Lower lobe of right lung (tissue), 2 donors: ENCODE measurements at places on chromosomes 2 and 18. TPM values are rescaled to one million over a fixed set of nuclear protein-coding genes. Genes with fewer than 3 reads are reported as not detected.

- no peak overlapping the region for H3K27ac ChIP-seq
- no peak overlapping the region for H3K4me3 ChIP-seq
- no peaks in the 10 kb centered on the region for H3K27me3 ChIP-seq
Measured at GRCh38 chr2:24576617-24577016, 85.6 kb downstream of the NCOA1 start.

GRCh38 chr18:26772691-26773090 lies 92.8 kb downstream of the AQP4 start:
- no peak for DNase-seq
- no peak overlapping the region for H3K4me3 ChIP-seq
- H3K36me3 ChIP-seq = no peaks in the 10 kb centered on the region
- no peak overlapping the region for H3K27ac ChIP-seq
- H3K4me1 ChIP-seq = no peaks in the 10 kb centered on the region

- no peaks in the 10 kb centered on the region for H3K27me3 ChIP-seq
- H3K36me3 ChIP-seq = no peaks in the 10 kb centered on the region
- H3K27ac ChIP-seq = no peak overlapping the region
- DNase-seq = no peak
Measured at GRCh38 chr18:62828091-62828640, 112.8 kb downstream of the PHLPP1 start.

GRCh38 chr18:28108814-28109213 lies 68.1 kb downstream of the CDH2 start:
- H3K4me3 ChIP-seq = no peak overlapping the region
- no peak overlapping the region for H3K27ac ChIP-seq
- no peaks in the 10 kb centered on the region for H3K36me3 ChIP-seq
- DNase-seq = no peak
- no peaks in the 10 kb centered on the region for H3K27me3 ChIP-seq
- no peaks in the 10 kb centered on the region for H3K4me1 ChIP-seq

DNA sequence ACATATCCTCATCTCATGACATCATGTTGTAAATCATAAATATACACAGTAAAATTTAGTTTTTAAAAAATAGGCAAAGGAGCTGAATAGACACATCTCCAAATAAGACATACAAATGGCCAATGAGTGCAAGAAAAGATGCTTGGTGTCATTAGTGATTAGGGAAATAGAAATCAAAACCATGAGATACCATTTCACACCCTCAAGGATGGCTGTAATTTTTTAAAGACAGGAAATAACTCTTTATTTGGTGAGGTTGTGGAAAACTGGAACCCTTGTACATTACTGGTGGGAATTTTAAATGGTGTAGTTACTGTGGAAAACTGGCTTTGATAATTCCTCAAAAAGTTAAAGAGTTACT lies 141.6 kb downstream of the PTRHD1 start:
- no peak for DNase-seq
- no peak overlapping the region for H3K4me3 ChIP-seq
- H3K36me3 ChIP-seq = no peaks in the 10 kb centered on the region
- peaks cover 8% of the 10 kb centered on the region for H3K4me1 ChIP-seq

GRCh38 chr18:8741117-8741516 lies 35.8 kb downstream of the MTCL1 start:
- H3K36me3 ChIP-seq = no peaks in the 10 kb centered on the region
- no peaks in the 10 kb centered on the region for H3K4me1 ChIP-seq
- H3K27ac ChIP-seq = no peak overlapping the region
- no peak for DNase-seq
- no peak overlapping the region for H3K4me3 ChIP-seq

DNA sequence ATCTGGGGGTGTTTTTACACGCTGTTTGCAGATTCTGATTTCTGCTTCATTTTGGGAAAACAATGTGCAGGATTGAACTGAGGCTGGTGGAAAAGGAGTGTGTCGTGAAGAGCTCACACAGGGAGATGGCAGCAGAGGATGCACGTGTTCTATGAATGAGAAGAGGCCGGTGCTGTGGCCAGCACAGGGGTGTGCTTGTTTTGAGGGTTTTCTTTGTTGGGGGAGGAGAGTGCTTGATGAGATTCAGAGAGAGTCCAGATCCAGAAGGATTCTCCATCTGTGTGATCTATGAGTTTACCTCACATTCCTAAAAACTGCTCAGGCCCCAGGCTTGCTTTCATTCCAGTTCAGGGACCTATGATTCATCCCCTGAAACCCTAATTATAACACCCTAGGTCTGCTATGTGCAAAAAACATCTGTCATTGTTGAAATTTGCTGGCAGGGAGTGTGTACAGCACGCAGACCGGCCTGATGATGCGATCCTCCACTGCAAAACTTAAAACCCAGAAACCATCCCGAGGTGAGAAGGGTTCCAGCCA lies 12.1 kb downstream of the TGFA start:
- H3K4me3 ChIP-seq = no peak overlapping the region
- no peak for DNase-seq
- no peak overlapping the region for H3K27ac ChIP-seq
- H3K4me1 ChIP-seq = no peaks in the 10 kb centered on the region
- H3K36me3 ChIP-seq = no peaks in the 10 kb centered on the region

DNA sequence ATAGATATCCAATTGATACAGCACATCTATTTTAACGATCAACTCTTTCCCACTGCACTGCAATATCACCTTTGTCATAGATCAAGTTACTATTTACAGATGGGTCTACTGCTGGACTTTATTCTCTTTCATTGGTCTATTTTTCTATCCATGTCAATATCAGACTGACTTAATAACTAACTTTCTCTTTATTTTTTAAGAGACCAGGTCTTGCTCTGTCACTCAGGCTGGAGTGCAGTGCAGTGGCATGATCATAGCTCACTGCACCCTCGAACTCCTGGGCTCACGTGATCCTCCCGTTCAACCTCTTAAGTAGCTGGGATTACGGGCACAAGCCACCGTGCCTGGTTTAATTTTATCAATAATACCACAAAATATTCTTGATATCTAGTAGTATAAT lies 71.2 kb downstream of the TLK1 start:
- no peak overlapping the region for H3K27ac ChIP-seq
- H3K4me3 ChIP-seq = no peak overlapping the region
- H3K4me1 ChIP-seq = peaks cover 13% of the 10 kb centered on the region
- DNase-seq = no peak
- H3K36me3 ChIP-seq = no peaks in the 10 kb centered on the region
- no peaks in the 10 kb centered on the region for H3K27me3 ChIP-seq

DNA sequence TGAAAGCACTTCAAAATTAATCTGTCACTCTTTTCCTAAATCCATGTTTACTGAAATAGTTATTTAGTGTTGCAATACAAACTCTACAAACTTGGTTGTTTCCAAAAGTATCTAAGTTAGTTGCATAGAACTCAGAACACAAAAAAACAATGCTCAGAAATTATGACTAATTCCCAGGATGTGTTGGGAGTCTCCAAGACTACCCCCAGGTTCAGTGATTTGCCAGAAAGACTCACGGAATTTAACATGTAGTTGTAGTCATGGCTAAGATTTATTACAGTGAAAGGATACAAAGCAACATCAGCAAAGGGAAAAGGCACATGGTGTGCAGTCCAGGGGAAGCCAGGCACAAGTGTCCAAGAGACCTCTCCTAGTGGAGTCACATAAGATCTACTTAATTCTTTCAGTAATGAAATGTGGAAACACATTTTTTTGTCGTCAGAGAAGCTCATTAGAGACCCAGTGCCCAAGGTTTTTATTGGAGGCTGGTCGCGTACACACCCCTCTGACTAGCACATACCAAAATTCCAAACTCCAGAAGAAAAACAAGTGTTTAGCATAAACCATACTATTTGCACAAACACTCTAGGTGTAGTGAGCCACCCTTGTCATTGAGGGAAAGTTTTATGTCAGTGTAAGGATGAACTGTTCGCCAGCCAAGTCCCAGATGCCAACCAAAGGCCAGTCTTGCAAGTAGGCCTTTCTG lies 43.3 kb upstream of the CYP20A1 start:
- no peaks in the 10 kb centered on the region for H3K27me3 ChIP-seq
- no peak overlapping the region for H3K4me3 ChIP-seq
- DNase-seq = no peak
- H3K36me3 ChIP-seq = peaks cover 83% of the 10 kb centered on the region
- H3K27ac ChIP-seq = no peak overlapping the region

DNA sequence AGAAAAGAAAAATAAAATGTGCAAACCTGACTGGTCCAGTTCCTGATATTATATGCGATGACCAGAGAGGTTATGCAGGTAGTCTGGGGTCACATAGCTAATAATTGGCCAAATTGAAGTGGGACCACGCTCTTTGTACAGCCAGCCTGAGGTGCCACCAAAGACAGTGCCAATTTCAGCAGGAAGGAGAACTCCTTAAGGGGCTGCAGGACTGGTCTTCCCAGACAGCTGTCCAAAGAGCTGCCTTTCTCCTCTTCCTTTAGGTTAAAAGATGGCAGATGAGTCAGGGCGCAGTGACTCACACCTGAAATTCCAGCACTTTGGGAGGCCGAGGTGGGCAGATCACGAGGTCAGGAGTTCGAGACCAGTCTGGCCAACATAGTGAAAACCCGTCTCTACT lies 95.5 kb downstream of the ACKR3 start:
- H3K27ac ChIP-seq = no peak overlapping the region
- H3K4me3 ChIP-seq = no peak overlapping the region
- DNase-seq = no peak
- H3K27me3 ChIP-seq = no peaks in the 10 kb centered on the region

- DNase-seq = no peak
- no peaks in the 10 kb centered on the region for H3K27me3 ChIP-seq
- no peak overlapping the region for H3K4me3 ChIP-seq
- H3K4me1 ChIP-seq = no peaks in the 10 kb centered on the region
Measured at GRCh38 chr2:113784823-113785744, 28.6 kb upstream of the SLC35F5 start.

GRCh38 chr18:51021226-51021965 lies 8.6 kb upstream of the SMAD4 start:
- no peak for DNase-seq
- no peaks in the 10 kb centered on the region for H3K27me3 ChIP-seq
- no peak overlapping the region for H3K27ac ChIP-seq
- no peaks in the 10 kb centered on the region for H3K4me1 ChIP-seq

GRCh38 chr2:62808554-62808953 lies 103.0 kb downstream of the EHBP1 start:
- no peak for DNase-seq
- no peak overlapping the region for H3K4me3 ChIP-seq
- H3K36me3 ChIP-seq = no peaks in the 10 kb centered on the region
- H3K27ac ChIP-seq = no peak overlapping the region

DNA sequence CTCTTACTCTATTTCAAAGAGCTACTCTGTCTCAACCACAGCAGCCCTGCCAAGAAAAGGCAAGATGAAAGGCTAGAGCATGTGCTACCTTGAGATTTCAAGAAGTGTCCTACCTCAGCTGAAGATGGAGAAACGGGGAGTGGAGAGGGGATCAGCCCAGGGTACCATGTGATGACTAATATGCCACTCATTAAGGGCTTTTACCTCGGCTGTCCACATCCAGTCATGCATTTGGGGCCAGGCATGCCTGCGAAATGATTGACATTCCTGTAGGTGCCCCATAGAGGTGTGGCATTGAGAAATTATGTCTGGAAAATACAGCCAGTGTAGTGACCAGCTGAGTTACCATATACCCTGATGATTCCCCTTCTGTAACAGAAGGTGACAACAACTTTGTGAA lies 96.1 kb downstream of the NRP2 start:
- H3K4me3 ChIP-seq = no peak overlapping the region
- H3K36me3 ChIP-seq = peaks cover 6% of the 10 kb centered on the region
- H3K27ac ChIP-seq = no peak overlapping the region
- DNase-seq = no peak
- H3K27me3 ChIP-seq = no peaks in the 10 kb centered on the region

DNA sequence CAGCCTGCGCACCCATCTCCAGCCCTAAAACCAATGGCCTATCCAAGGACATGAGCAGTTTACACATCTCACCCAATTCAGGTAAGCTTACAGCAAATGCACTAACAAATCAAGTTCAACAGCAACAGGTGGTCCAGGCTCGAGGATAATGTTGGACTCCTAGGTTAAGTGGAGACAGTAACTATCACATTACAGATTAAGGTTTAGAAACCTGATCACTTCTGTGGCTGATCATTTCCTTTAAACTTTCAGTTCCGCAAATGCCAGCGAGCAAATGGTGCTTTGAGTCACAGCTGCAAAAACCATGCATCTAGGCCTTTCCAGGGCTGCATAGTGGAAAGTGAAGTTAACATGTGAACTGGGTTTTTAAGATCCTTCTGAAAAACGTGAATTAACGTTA lies 259.4 kb downstream of the GBX2 start:
- peaks cover 6% of the 10 kb centered on the region for H3K36me3 ChIP-seq
- no peak overlapping the region for H3K27ac ChIP-seq
- DNase-seq = no peak
- no peak overlapping the region for H3K4me3 ChIP-seq

DNA sequence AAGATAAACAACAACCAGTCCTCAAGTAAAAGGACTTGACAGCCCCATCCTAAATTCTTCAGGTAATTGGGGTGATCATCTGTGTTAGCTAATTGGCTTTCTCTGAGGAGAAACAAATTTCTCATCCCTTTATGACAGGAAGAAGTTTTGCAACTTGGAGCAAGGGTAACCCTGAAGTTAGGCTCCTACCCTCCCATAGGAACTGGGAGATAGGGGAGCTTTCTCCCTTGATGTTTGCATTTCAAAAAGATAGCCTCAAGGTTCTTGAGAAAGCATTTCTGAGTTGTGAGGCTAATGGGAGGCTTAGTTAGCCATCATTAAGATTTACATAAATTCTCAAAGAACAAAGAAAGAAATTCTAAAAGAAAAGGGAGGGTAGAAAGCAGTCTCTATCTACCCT lies 95.4 kb downstream of the MAP2 start:
- no peak overlapping the region for H3K4me3 ChIP-seq
- H3K27ac ChIP-seq = no peak overlapping the region
- no peak for DNase-seq
- no peaks in the 10 kb centered on the region for H3K27me3 ChIP-seq

DNA sequence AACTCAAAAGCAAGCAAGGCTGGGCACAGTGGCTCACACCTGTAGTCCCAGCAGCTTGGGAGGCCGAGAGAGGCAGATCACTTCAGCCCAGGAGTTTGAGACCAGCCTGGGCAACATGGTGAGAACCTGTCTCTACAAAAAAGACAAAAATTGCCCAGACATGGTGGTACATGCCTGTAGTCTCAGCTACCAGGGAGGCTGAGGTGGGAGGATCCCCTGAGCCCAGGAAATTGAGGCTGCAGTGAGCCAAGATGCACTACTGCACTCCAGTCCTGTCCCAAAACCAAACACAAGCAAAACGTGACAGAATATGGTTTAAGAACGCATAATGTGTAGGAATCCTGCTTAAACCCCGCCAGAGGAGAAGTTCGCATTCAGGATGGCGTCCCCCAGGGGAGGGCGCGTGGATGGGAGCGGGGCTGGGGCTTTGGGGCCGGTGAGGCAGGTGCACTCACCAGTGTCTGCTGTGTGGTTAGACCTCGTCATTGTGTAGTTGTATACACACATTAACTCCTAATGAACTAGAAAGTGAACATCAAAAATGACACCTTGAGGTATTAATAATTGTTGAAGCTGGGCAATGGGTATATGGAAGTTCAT lies 5.4 kb downstream of the COLEC11 start:
- no peaks in the 10 kb centered on the region for H3K36me3 ChIP-seq
- H3K27me3 ChIP-seq = no peaks in the 10 kb centered on the region
- no peak overlapping the region for H3K4me3 ChIP-seq

GRCh38 chr18:3061581-3062312 lies 48.8 kb upstream of the LPIN2 start:
- H3K27me3 ChIP-seq = no peaks in the 10 kb centered on the region
- H3K36me3 ChIP-seq = no peaks in the 10 kb centered on the region
- no peak for DNase-seq
- peak overlapping the region; percentile 72 for H3K27ac ChIP-seq

Gene CABYR
- total RNA-seq = 1.2 TPM

Gene SLC5A7
- total RNA-seq = 0.30 TPM

Gene SERTAD2
- total RNA-seq = 20.1 TPM

Gene HMSD
- 1.6 TPM for total RNA-seq

Gene C2orf78
- not detected for total RNA-seq

Gene TM4SF20
- not detected for total RNA-seq

Gene MAL
- 13.4 TPM for total RNA-seq

Gene PAIP2B
- total RNA-seq = 7.7 TPM

Gene PAX8
- total RNA-seq = 1.2 TPM

Gene CYP27A1
- total RNA-seq = 273 TPM
